IMR-90 (cell line): ENCODE measurements at places on chromosomes 3 and 15. TPM values are rescaled to one million over a fixed set of nuclear protein-coding genes. Genes with fewer than 3 reads are reported as not detected.

DNA sequence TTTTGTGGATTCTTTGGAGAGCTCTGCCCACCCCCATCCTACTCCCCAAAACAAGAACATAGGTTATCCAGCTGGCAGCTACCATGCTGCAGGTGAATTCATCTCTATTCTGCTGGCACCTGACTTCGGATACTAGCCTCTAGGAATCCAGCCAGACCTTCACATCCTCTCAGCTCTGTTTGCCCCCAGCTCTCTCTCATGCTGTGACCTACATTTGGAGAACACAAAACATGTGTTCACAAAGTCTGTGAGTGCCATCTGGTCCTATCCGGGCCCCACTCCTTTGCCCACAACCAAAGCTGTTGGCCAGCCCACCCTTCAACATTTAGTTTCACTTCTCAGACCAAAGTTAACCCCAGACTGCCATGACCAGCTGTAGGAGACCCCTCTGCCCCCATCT is 89.4 kb upstream of the C3orf80 start:
- no peaks in the 10 kb centered on the region for H3K27me3 ChIP-seq
- peaks cover 6% of the 10 kb centered on the region for H3K4me1 ChIP-seq
- no peak for DNase-seq
- no peak overlapping the region for H3K4me3 ChIP-seq
- no peaks in the 10 kb centered on the region for H3K36me3 ChIP-seq

DNA sequence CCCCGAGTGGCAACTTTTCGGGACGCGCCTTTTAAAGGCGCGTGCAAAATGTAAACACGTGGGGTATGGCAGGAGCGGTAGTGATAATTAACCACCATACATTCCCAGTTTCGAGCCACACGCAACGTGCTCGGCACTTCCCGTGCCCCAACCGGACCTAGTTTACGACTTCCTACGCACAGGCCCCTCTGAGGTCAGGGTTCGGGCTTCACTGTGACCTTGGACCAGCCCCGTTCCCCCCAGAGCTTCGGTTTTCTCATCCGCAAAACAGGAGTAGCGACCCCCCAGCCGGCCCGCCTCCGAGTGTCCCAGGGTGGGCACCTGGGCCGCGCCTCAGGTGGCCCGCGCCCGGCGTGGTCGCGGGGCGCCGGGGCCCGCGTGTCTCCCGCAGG is 451 bp downstream of the CHCHD4 start:
- peaks cover 15% of the 10 kb centered on the region for H3K4me1 ChIP-seq
- H3K36me3 ChIP-seq: peaks cover 14% of the 10 kb centered on the region
- no peaks in the 10 kb centered on the region for H3K27me3 ChIP-seq
- H3K4me3 ChIP-seq: peak overlapping the region; percentile 64
- no peak for DNase-seq

DNA sequence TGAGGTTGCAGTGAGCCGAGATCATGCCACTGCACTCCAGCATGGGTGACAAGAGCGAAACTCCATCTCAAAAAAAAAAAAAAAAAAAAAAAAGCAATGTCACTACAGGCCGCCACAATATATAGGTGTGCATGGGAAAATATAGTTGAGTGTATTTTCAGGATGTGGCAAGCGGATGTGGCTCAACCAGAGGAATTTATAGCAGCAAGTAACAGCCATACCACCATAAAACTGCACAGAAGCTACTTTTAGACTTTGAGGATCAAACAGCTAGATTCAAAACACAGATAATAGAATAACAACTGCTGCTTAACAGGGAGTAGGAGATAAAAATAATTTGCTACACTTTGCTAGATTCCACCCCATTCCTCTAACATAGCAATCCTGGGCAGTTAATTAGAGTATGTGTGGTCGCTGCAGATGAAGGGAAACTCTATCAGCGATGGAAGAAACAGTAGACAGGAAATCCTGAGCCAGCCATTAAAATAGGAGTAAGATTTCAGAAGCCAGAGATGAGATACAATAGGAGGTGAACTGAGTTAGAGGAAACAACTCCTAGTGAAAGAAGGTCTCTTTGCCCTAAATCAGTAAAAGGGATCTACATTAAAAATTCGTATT is 318.7 kb upstream of the STT3B start:
- no peak overlapping the region for H3K27ac ChIP-seq
- H3K27me3 ChIP-seq: no peaks in the 10 kb centered on the region
- H3K4me3 ChIP-seq: no peak overlapping the region

- H3K36me3 ChIP-seq: no peaks in the 10 kb centered on the region
- peaks cover 2% of the 10 kb centered on the region; the same call in 1 of the 2 replicates for H3K27me3 ChIP-seq
- no peak for DNase-seq
- H3K4me1 ChIP-seq: peaks cover 2% of the 10 kb centered on the region; the same call in 1 of the 2 replicates
- no peak overlapping the region for H3K27ac ChIP-seq
Observed at GRCh38 chr3:129890125-129890524, 3.4 kb downstream of the TMCC1 start.

DNA sequence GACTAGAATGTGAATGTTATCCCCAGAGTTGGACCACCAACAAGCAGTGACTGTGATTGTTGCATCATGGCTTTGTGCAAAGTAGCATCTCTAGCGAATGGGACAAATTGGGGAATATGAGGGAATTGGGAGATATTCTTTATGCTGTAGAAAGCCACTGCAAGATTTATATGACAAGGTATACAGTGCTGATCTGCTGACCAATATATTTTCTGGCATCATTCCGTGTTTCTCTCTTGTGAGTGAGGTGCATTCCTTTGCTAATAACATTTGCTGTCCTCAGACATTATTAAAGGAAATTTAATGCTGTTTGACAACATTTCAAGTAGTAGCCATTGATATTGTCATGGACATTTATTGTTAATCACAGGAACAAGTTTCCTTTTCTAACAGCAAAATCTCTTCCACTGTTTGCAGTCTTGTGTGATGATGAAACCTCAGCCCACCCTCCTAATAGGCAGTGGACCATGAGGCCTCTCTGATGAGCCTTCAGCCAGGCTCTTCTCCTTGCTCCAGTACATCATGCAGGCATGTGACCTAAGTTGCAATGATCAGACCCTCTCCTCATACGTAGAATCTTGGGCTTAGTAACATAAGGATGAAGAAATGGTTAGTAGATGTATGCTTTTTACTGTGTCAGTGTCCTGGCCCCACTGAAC is 16.1 kb downstream of the CNTN4 start:
- H3K36me3 ChIP-seq: no peaks in the 10 kb centered on the region
- H3K4me3 ChIP-seq: no peak overlapping the region
- DNase-seq: no peak
- no peak overlapping the region for H3K27ac ChIP-seq

Gene CILP
- polyA plus RNA-seq: 0.01 and 0.02 TPM in 2 replicates

- H3K4me3 ChIP-seq: no peak overlapping the region
- no peak overlapping the region for H3K27ac ChIP-seq
- peaks cover 8% of the 10 kb centered on the region; the same call in 1 of the 2 replicates for H3K27me3 ChIP-seq
- no peaks in the 10 kb centered on the region for H3K4me1 ChIP-seq
- DNase-seq: peak; percentile 14
Observed at GRCh38 chr15:84818261-84819131, 1.3 kb downstream of the ALPK3 start.

Gene FBXO40
- polyA plus RNA-seq: not detected in 2 replicates

- no peaks in the 10 kb centered on the region for H3K4me1 ChIP-seq
- H3K36me3 ChIP-seq: no peaks in the 10 kb centered on the region
- H3K27me3 ChIP-seq: no peaks in the 10 kb centered on the region; the same call in 1 of the 2 replicates
- no peak for DNase-seq
- no peak overlapping the region for H3K4me3 ChIP-seq
Observed at GRCh38 chr3:70096376-70097066, 97.0 kb downstream of the SAMMSON start.

- no peaks in the 10 kb centered on the region for H3K4me1 ChIP-seq
- H3K36me3 ChIP-seq: peaks cover 15% of the 10 kb centered on the region
- peak; percentile 6 for DNase-seq
- H3K4me3 ChIP-seq: no peak overlapping the region
- no peak overlapping the region for H3K27ac ChIP-seq
- H3K27me3 ChIP-seq: no peaks in the 10 kb centered on the region
Observed at GRCh38 chr3:44721231-44722102, 8.0 kb upstream of the ZNF501 start.

DNA sequence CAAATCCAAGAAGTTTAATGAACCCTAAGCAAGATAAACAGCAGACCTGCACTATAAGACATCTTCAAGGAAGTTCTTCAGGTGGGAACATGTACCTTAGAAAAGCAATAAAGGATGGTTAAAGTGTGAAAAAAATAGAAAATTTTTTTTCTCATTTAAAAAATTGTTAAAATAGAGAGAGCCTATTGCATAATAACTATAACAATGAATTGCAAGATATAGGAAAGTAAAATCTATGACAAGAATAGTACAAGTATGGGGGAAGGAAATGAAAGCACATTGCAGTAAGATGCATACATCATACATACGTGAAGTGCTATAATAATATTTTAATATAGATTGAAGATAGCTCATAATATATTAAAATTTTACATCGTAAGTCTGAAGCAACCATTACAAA is 310.1 kb upstream of the KCNMB2 start:
- no peak for DNase-seq
- H3K27ac ChIP-seq: no peak overlapping the region
- no peaks in the 10 kb centered on the region for H3K27me3 ChIP-seq
- no peak overlapping the region for H3K4me3 ChIP-seq

Gene MST1R
- polyA plus RNA-seq: 0.10 and 0.14 TPM in 2 replicates

- H3K27ac ChIP-seq: no peak overlapping the region
- H3K27me3 ChIP-seq: no peaks in the 10 kb centered on the region
- no peak for DNase-seq
- H3K4me3 ChIP-seq: no peak overlapping the region
- no peaks in the 10 kb centered on the region for H3K36me3 ChIP-seq
- no peaks in the 10 kb centered on the region for H3K4me1 ChIP-seq
Observed at GRCh38 chr3:105585-105984, 91.0 kb upstream of the CHL1 start.
